HT-29 (cell line): ENCODE measurements at places on chromosomes 3 and 15. TPM values are rescaled to one million over a fixed set of nuclear protein-coding genes. Genes with fewer than 3 reads are reported as not detected.

DNA sequence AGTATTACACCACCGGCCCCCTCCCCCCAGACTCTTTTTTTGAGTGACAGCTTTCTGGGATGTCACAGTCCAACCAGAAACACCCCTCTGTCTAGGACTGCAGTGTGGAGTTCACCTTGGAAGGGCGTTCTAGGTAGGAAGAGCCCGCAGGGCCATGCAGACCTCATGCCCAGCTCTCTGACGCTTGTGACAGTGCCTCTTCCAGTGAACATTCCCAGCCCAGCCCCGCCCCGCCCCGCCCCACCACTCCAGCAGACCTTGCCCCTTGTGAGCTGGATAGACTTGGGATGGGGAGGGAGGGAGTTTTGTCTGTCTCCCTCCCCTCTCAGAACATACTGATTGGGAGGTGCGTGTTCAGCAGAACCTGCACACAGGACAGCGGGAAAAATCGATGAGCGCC lies 63.6 kb downstream of the AAGAB start:
- peak; percentile 25 for DNase-seq

DNA sequence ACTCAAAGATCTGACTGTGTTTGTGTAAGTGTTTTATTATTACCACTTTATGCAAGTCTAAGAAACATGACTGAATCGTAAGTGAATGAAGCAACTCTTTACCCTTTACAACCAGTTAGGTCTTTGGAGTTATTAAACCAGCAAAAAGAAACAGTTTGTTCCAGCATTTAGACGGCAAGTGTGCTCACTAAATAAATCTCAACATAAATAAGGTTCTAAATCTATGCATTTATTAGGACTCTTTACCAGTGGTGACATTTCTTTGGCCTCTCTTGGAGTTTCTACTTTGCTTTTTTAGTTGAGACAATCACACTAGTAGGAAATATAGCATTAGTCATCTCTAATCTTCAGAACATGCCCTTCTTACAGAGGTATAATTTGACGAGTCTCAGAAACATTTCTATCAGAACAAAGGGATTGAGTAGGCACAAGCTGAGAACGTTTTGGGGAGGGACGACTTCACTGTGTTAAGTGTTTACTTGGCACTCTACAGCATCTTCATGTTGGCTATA lies 739.9 kb upstream of the NR2F2 start:
- no peak for DNase-seq

- DNase-seq: peak; percentile 26
Observed at GRCh38 chr3:42535981-42536784, 33.7 kb downstream of the VIPR1 start.

DNA sequence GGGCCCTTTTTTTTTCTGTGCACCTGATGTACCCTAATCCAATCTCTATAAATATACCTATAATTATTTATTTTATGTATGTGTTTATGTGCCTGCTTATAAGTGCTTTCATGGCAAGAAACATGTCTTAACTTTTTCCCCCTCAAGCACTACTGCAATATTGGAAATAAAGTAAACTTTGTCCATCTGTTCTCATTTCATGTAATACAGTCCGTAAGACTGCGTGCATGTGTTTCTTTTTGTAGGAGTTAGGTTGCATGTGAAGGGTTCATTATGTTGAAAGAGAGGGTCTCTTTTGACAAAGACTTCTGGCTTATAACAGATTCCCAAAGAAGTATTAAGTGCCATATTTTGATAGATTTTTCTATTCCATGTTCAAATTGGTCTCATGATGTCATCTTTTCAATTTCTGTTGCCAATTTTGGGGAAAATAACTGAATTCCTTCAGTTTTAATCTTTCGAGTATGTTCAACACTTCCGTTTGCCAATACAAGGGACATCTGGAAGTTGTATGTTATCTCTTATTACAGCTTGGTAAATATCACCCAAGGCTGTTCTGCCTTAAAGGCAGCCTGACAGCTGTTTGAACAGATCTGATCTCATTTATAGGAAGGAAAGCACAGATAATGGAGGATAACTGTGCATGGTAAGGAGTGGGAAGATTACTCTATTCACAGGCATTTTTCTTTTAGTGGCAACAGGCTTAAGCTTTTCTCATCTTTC lies 273.1 kb upstream of the SGO1 start:
- no peak for DNase-seq

DNA sequence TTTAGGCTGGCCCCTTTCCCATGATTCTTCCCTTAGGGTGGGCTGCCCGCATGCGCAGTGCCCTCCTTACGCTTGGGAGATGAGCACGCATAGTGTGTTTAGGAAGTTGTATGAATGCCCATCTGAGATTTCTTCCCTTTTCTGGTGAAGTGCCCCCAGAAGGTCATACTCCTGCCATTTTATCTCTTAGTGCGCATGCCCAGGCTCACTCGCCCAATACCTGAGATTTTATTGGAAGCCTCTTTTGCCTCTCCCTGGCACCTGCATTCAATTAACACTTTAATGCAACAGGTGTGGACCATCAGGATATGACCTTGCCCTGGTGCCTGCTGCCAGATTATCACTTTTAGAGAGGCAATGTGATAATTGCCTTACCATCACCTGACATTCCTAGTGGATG lies 36.6 kb downstream of the MKRN3 start:
- no peak for DNase-seq

DNA sequence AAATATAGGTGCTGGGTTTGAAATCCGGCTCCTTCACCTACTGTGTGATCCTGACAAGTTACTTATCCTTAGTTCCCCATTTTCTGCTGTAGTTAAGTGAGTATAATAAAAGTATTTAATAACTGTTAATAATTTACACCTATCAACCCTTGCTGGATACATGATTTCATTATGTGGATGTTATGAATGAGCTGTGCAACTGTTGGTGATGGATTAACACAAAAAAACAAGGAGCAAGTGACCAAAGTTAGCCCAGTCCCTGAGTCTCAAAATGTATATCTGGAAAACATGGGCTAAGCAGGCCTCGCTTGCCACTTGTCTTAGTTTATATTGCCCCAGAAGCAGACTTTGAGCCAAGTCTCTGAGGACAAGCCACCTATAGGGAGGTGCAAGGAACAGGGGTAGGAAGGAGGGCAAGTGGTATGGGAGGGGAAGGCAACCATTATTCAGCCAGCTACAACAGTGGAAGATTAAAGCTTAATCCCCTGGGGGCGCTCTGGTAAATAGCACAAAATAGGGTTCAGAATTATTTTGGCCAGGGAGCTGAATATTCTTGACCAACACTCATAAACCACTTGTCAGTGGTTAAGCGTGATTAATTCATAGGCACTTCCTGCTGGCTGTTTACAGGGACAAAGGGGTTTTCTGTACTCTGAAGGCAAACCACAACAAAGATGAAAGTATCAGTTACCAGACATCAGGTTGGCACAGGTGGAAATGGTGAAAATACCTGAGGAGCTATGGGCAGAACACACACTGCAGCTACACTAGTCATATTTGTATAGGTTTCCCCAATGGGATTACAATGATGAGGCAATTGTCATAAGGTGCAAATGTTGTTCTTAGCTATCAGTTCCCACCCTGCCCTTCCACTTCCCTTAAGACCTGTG lies 76.2 kb downstream of the TRIM42 start:
- DNase-seq: peak; percentile 75

- DNase-seq: no peak
Observed at GRCh38 chr3:173650596-173650995, 253.1 kb downstream of the NLGN1 start.

DNA sequence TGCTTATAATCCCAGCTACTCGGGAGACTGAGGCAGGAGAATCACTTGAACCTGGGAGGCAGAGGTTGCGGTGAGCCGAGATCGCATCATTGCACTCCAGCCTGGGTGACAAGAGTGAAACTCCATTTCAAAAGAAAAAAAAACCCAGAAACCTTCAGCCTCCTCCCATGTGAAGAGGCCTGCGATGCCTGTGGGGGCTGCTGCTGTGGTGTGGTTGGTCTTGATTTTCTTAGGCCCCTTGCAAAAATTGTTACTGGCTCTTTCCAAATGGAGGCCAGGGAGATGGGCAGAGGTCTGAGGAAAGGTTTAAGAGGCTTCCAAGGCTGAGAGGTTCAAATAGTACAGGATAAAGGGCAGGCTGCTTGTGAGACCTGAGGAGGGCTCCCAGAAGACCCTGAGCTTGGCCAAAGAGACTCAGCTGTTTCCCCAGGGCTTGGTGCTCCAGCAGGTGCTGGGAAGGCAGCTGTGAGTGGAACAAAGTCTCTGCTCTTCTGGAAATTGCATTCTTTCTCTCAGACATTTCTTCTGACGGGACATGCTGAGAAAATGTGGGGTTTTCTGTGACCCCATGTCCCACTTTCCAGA lies 18.4 kb downstream of the GCSAM start:
- no peak for DNase-seq

GRCh38 chr15:47294765-47295259 lies 422.5 kb upstream of the SEMA6D start:
- no peak for DNase-seq

DNA sequence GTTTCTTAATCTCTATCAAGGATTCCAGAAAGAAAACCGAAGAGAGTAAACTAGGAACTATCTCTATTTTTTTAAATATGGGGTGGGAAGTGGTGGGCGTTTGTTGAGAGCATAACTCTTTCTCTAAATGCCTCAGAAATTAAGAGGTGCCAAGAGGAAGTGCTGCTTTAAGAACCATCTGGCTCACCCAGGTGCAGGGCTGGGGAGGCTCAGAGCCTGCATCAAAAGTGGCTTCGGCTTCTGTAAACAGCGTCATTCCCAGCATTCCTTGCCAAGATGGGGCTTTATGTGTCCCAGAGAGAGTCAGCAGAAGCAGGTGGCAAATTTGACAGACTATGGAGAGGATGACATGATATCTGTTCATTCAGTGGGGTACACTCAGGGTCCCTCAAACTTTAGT lies 123.3 kb upstream of the BFSP2 start:
- DNase-seq: no peak

- DNase-seq: peak; percentile 61
Observed at GRCh38 chr3:32401556-32402081, 10.0 kb downstream of the CMTM7 start.

GRCh38 chr3:171219258-171219657 lies 192.7 kb upstream of the SLC2A2 start:
- no peak for DNase-seq

DNA sequence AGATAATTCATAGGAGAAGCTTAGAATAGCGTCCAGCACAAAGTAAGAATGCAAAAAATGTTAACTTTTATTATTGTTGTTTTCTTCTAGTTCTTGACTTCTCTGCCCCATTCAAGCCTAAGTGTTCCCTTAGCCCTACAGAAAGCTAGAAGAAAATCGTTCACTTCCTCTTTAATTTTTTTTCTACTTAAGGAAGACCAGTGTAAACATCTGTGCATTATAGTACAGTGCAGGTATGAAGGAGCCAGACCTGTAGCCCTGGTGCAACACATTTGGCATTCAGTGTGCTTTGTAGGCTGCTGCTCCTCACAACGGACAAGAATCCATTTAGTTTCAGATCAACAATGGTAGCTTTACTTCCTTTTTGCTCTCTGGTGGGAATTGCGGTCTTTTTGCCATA lies 127.8 kb upstream of the SLC7A14 start:
- DNase-seq: no peak

DNA sequence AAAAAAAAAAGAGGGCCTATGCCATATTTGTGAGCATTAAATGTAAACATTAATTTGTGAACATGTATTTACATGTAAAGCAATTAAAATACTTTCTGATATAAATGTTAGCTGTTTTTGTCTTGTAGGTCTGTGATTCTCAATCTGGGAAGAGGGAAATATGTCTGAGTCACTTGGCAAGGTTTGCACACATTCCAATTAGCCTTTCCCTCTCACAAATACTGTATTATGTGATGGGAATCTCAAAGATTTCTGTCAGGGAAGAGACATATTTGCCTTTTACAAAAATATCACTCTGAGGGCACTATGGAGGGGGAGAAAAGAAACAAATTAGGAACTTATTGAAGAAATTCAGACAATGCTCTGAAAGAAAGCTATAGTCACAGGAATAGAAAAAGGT lies 483.6 kb downstream of the GBE1 start:
- DNase-seq: no peak

DNA sequence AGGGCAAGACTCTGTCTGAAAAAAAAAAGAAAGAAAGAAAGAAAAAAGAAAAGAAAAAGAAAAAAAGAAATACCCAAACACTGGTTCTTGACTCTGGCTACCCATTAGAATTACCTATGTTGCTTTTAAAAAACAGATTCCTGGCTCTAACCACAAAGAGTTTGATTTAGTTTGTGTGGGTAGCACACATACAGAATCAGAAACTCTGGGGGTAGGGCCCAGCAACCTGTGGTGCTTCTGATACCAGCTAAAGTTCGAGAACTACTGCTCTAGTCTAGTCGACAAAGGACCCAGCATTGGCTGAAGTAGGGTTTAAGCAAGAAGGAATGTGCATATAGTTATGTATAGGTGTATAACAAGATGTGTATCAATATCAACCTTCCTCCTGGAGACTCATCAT lies 392.7 kb downstream of the EFHB start:
- DNase-seq: no peak

DNA sequence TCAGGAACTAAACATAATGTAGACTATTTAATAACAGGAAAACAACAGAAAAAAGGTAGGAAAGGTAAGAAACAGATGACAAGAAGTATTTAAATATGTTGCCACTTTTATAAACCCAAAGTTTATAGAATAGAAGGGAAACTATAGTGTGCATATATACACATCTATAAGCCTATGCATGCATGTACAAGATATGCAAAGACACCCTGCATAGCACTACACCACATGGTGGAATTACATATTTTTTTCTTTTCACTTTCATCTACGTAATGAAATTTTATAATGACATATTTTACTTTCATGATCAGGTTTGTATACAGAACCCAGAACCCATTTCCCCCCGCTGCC lies 136.8 kb downstream of the MEX3B start:
- DNase-seq: no peak

GRCh38 chr3:15820911-15821310 lies 23.1 kb upstream of the ANKRD28 start:
- no peak for DNase-seq

GRCh38 chr3:182226995-182227394 lies 515.3 kb downstream of the SOX2 start:
- no peak for DNase-seq

Gene SMCO1
- not detected in 2 replicates for total RNA-seq

Gene NDN
- total RNA-seq: not detected in 2 replicates

Gene PRR23C
- total RNA-seq: not detected in 2 replicates

Gene SERINC4
- total RNA-seq: not detected in 2 replicates

Gene IL1RAP
- 3.5 and 6.0 TPM in 2 replicates for total RNA-seq

Gene SPTSSB
- 0.33 and 0.52 TPM in 2 replicates for total RNA-seq

Gene ZFAND6
- 113 and 129 TPM in 2 replicates for total RNA-seq

Gene ECE2
- not detected in 2 replicates for total RNA-seq

Gene TMEM158
- 0.15 and 2.0 TPM in 2 replicates for total RNA-seq

Gene CEP152
- total RNA-seq: 11.1 and 15.2 TPM in 2 replicates

Gene CXCR6
- total RNA-seq: not detected in 2 replicates

Gene LEKR1
- total RNA-seq: 1.4 and 3.1 TPM in 2 replicates
